NK-92 treated with Interleukin-12 subunit alpha and Interleukin-12 subunit beta, amount 100 ng/mL, for 24 hours (cell line): ENCODE measurements at places on chromosomes 12 and 14.

DNA sequence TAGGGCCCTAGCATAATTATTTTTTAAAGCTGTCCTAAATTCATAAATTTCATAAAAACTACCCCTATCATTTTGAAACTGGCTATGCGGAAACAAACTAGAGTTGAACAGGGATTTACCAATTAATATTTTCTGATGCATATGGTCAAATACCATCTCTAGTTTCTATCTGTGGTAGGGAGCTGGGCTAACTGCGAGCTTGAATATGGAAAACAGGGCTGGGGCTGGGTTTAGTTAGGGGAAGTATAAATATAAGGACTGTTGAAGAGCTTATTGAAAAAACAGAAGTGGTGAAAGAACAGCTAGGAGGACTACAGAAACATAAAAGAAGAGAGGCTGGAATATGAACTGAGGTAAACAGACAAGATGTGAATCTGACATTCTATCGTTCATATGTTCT, 91.8 kb downstream of the SLC38A1 start:
- DNase-seq: no peak

- DNase-seq: no peak
Measured at GRCh38 chr14:80867091-80867490, 74.4 kb downstream of the CEP128 start.

GRCh38 chr12:114030451-114030850, 64.3 kb upstream of the RBM19 start:
- no peak for DNase-seq

- DNase-seq: no peak
Measured at GRCh38 chr12:94636462-94637085, 13.8 kb downstream of the TMCC3 start.

DNA sequence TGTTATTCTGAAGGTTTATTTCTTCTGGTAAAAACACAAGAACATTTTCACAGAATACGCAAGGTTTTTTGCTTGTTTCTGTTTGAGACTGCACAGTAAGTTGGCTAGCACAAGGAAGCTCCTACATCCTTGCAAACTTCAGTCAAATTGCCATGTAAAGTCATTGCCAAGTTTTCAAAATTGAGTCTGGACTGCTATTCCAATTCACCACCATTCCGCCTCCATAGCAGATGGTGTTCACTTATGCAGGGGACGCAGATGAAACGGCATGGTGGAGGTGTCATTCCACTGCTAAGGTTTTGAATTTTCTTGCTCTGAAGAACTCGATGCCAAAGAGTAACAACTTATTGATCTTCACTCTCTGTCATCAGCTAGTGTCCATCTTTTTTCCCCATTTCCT, 303.9 kb upstream of the SYT1 start:
- DNase-seq: no peak

- DNase-seq: no peak
Measured at GRCh38 chr12:67442896-67443295, 173.7 kb downstream of the CAND1 start.

- no peak for DNase-seq
Measured at GRCh38 chr12:119780786-119781434, 96.2 kb downstream of the CIT start.

- no peak for DNase-seq
Measured at GRCh38 chr14:31261859-31262731, 54.5 kb upstream of the HECTD1 start.

GRCh38 chr12:66059666-66060065, 70.9 kb downstream of the LLPH start:
- no peak for DNase-seq

GRCh38 chr12:50679612-50680011, 84.3 kb upstream of the ATF1 start:
- DNase-seq: no peak

DNA sequence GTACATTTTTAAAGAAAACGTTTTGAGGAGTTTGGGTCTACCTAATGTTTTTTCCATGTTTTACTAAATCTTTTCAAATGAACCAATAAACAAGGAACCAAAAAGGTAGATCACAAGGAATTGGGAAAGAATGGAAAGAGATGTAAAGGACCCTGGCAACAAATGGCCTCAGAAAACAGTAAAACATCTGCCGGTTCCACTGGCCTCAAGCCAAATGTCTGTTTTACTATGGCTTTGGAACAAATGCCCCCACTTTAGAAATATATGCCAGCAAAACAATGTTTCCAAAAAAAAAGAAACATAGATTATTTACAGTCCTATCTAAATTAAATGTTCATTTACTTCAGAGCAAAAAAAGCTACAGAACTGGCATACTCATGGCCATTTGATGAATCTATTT, 3.0 kb downstream of the TRMT5 start:
- DNase-seq: no peak

GRCh38 chr14:79074510-79074909, 904.3 kb downstream of the NRXN3 start:
- no peak for DNase-seq

- no peak for DNase-seq
Measured at GRCh38 chr12:46354802-46355199, 17.8 kb downstream of the SLC38A2 start.

DNA sequence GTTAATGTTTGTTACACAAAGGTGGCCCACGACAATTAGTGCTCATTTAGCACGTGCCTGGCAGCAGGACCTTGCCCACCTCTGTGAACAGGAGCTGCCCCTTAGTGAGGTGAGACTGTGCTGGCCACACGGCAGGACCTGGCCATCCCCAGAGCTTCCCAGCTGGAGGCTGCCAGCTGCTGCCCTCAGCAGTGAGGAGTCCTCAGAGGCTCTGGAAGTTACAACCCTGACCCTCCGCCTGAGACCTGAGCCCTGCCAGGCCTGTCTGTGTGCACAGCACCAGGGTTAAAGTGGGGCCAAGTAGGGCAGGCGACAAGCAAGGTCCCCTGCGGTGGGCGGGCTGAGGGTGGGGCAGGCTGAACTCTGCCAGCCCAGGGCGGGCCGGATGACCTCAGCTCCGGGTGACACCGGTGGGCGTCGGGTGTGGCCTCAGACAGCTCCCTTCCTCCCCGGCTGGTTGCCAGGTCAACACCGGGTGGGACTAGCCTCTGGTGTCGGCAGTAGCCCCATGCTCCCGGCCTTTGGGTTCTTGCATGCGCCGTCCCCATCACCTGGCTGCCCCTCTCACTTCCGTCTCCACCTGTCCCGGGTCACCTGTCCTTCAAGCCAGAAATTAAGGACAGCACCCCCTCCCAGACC, 9.2 kb upstream of the LBHD2 start:
- no peak for DNase-seq

- DNase-seq: no peak
Measured at GRCh38 chr14:69956970-69957369, 77.8 kb downstream of the SMOC1 start.

DNA sequence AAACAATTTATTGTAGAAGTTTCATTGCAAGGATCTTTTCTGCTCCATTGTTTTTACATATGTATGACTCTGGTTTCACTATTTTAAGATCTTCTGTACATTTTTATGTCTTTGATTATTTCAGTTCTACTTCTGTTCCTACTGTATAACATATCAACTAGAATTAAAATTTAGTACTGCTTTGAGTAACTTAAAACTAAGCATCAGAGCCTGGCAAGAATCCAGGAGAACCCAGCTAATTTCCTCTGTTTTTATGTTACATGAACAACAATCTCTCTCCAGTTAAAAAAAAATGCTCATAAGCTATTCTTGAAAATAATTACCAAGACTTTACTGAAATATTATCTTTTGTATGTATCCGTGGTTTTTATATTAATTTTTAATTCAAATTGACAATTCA, 370.7 kb downstream of the TMTC2 start:
- DNase-seq: no peak

DNA sequence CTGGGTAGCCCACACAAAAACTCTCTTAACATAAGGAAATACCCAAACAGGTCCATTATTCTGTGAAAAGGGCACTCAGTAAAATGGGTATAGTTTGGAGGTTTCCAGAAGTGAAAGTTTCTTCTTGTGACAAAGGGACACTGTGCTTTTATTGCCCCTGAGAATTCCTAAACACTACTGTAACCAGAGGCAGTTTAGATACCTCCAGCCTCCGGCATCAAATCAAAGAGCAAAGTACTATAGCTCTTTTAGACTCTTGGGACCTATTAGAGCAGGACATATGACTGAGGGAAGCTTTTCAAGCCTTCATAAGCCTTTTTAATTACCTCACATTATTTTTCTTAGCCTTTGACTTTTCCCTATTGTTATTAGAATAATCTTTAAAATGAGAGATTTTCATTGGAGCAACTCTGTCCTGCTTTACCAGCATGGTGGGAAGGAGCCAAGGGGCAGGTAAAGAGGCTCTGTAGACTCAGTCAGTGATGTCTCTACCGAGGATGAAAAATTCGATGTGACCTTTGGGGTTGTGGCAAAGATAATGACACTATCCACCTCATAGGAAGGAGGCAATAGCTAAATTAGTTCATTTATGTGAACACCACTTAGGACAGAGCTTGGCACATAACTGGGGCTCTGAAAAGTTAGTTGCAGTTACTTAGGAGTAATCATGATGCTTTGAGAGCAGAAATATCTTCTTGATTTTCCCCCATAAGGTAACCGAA, 85.1 kb downstream of the IFNG start:
- no peak for DNase-seq

- no peak for DNase-seq
Measured at GRCh38 chr12:33438851-33439586, 600 bp downstream of the SYT10 start.

DNA sequence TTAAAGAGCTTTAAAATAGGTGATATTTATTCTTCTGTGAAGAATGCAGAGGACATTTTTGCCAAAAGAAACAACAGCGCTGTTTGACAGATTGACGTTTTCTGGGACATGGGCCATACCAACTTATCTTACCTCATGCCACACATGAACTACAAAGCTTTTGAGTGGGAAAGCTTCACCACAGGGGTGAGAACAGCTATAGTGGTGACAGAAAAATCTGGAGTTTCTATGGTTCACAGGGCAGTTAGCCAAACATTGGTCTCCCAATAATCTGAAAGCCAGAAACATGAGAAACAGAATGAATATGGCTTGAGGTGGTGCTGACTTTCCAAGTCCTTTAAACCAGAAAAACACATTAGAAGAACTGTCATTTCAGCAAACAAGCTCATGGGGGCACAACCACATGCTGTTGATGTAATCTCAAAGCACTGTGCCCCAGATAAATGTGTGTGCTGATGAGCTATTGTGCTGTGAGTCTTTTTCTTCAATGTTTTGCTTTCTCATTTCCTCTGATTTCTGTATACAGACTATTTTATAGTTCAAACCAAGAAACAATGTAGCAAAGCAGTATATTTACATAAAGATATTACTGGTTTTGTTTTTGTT, 905.4 kb downstream of the SLC16A7 start:
- no peak for DNase-seq

GRCh38 chr12:60162988-60163720, 567.3 kb downstream of the SLC16A7 start:
- DNase-seq: no peak

- no peak for DNase-seq
Measured at GRCh38 chr14:103460415-103460814, 62.2 kb downstream of the CKB start.
